ENCODE measurements at places on chromosomes 3 and 15. TPM values are rescaled to one million over a fixed set of nuclear protein-coding genes. Genes with fewer than 3 reads are reported as not detected.
A peak's percentile ranks its signal among the peaks of the same experiment; 100 is the strongest.

- DNase-seq, result no peak
Observed at GRCh38 chr15:58588096-58588495, 156.3 kb downstream of the LIPC start.

DNA sequence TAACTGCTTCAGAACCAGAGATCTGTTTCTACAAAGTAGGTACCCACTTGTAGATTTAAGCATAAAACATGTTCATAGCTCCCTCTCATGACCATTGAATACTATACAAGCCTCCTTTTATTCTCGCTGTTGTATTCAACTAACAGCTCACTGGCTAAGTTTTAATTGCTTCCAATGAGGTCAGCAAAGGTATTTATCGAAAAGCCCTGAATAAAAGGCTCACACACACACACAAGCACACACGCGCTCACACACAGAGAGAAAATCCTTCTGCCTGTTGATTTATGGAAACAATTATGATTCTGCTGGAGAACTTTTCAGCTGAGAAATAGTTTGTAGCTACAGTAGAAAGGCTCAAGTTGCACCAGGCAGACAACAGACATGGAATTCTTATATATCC, at the start of gene FGF7:
TSS of gene FGF7 (plus strand) at position 222 of the 400 bp plus-strand sequence. CDS start 1,056 bp downstream, outside the sequence.
- no peak for DNase-seq

CDCP1 gene
- 2.6 TPM for total RNA-seq

- DNase-seq, result no peak
Observed at GRCh38 chr3:148070041-148070440, 627.7 kb upstream of the AGTR1 start.

GRCh38 chr15:101410612-101411011, 78.9 kb downstream of the PCSK6 start:
- no peak for DNase-seq

SIDT1 gene
- 2.3 TPM for total RNA-seq

CKMT1A gene
- 1.7 TPM for total RNA-seq

LTF gene
- 2.7 TPM for total RNA-seq

C3orf85 gene
- not detected for total RNA-seq

GRCh38 chr3:37739579-37740290, 121.9 kb upstream of the CTDSPL start:
- DNase-seq, result peak; percentile 50

DNA sequence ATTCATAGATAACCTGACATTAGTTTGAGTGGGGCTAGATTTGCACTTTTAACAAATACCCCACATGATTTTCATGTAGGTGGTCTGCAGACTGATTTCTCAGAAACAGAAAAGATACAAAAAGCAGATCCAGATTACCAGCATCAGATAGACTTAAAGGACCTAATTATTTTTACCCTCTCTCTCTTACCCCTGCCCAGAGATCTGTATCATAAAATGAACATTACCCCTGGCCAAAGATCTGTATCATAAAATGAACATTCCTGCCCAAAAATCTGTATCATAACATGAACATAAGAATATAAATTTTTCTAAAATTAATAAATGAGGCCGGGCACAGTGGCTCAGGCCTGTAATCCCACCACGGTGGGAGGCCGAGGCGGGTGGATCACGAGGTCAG, 14.6 kb upstream of the TRPC1 start:
- DNase-seq, result no peak

- no peak for DNase-seq
Observed at GRCh38 chr3:169781209-169781855, 8.1 kb downstream of the MYNN start.

BCHE gene
- 9.2 TPM for total RNA-seq

GRCh38 chr3:138348754-138349739, 668 bp downstream of the MRAS start:
- peak; percentile 72 for DNase-seq

GRCh38 chr3:134378384-134378783, 4.1 kb upstream of the AMOTL2 start:
- peak; percentile 67 for DNase-seq

- no peak for DNase-seq
Observed at GRCh38 chr15:70503798-70504298, 259.5 kb downstream of the UACA start.

GRCh38 chr3:148500881-148501280, 196.8 kb upstream of the AGTR1 start:
- no peak for DNase-seq

- no peak for DNase-seq
Observed at GRCh38 chr3:101940521-101941317, 91.4 kb downstream of the NFKBIZ start.

GRCh38 chr15:96457841-96458240, 127.3 kb downstream of the NR2F2 start:
- no peak for DNase-seq

- no peak for DNase-seq
Observed at GRCh38 chr3:123289391-123290106, 87.8 kb downstream of the SEC22A start.

DNA sequence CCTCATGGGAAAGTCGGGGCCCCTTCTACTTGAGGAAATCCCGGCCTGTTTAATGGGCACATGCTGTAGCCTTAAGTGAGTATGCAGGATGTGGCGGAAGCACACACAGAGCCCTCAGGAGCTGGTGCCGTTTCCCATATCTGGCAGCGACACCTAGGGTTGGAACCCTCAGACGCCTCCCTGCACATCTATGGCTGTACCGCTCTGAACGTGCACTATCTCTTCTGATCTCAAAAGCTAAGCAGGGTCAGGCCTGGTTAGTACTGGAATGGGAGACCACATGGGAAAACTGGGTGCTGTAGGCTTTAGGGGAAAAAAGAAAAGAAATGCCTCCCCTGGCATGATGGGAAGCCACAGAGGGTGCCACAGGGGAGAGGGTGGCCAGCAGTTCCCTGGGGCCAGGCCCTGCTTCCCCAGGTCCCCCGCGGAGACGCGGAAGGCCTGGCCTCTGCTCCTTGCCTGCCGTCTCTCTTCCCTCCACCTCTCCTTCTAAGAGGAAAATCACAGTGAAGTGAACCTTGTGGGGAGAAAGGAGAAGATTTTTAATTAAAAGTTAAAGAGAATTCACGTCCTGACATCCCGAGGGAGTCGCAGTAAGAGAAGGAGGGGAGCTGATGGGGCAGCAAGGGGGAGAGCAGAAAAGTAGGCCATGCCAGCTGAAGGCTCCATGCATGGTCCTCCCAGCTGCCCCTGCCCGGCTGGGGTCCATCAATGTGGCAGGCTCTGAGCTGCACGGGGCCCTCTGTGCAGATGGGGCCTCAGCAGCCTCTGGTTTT, 60.5 kb upstream of the TMEM115 start:
- DNase-seq, result no peak

- no peak for DNase-seq
Observed at GRCh38 chr3:126852511-126852910, 130.4 kb upstream of the PLXNA1 start.

- no peak for DNase-seq
Observed at GRCh38 chr15:91429973-91430372, 329.9 kb downstream of the SV2B start.

IMPG2 gene
- 1.3 TPM for total RNA-seq

- DNase-seq, result no peak
Observed at GRCh38 chr15:31004220-31004733, 12.8 kb upstream of the MTMR10 start.

- DNase-seq, result peak; percentile 68
Observed at GRCh38 chr3:120449701-120450599, 842 bp downstream of the FSTL1 start.

DNA sequence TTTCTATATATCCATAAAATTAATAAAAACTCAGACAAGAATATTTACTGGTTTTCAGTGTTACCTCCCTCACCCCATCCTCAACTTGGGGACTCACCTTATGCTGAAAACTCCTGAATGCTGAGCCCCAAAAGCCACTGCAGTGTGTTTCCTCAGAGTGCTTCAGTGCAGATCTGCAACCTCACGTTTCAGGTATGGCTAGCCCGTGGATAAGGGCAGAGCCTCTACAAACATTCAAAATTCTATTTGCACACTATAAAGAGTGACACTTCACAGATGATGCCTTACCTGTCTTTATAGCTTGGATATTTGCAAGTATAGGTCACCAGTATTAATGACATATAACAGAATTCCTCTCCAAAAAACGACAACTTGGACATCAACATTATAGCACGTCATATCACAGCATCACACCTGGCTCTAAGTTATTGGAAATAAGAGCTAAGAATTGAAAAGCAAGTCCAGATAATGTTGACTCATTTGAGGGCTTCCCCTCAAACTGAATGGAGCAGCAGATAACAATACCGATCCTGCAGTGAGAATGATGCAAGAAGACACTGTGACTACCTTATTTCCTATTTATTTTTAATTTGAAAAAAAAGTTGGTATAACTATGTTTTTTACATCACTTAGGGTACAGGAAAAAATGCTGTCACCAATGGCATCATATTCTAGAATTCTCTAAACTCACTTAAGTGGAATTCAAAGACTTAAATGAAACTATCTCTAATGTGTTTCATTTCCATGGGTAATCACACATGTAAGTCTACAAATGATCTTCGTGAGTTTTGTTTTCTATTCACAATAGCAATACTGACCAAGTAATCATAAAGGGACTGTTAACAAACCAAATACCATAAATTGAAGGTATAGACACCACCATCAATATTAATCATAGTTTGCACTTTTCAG, 40.7 kb upstream of the RSL24D1 start:
- no peak for DNase-seq

DNA sequence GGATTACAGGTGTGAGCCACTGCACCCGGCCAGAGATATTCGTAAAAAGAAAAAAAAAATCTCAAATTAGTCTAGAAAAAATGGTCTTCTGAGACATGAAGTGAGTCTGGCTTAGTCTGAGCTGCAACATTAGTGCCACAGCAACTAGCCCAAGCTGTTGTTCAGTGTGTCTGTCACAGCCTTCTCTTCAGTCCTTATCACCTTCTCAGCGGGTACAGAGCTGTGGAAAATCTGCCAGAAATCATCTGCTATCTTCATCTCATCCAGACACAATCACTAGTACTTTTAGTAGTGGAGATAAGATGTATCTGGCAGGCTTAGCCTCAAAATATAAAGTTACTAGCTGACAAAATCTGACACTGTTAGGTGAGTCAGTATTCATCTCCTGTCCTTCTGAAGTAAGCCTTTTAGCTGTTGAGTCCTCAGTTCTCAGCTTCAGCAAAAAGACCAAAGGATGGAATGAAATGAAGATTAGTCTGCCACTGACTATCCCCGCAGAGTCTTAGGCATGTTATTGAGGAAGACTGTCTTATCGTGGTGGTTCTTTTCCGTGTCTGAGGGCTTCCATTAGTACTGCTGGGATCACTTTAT, 120.5 kb upstream of the CGNL1 start:
- DNase-seq, result no peak

GRCh38 chr3:178748874-178749273, 212.6 kb downstream of the KCNMB2 start:
- DNase-seq, result no peak

- DNase-seq, result no peak
Observed at GRCh38 chr15:75849167-75849566, 5.9 kb downstream of the UBE2Q2 start.

SLC2A2 gene
- total RNA-seq, result not detected

GRCh38 chr15:52101542-52102323, 10.8 kb downstream of the BCL2L10 start:
- DNase-seq, result no peak

DNA sequence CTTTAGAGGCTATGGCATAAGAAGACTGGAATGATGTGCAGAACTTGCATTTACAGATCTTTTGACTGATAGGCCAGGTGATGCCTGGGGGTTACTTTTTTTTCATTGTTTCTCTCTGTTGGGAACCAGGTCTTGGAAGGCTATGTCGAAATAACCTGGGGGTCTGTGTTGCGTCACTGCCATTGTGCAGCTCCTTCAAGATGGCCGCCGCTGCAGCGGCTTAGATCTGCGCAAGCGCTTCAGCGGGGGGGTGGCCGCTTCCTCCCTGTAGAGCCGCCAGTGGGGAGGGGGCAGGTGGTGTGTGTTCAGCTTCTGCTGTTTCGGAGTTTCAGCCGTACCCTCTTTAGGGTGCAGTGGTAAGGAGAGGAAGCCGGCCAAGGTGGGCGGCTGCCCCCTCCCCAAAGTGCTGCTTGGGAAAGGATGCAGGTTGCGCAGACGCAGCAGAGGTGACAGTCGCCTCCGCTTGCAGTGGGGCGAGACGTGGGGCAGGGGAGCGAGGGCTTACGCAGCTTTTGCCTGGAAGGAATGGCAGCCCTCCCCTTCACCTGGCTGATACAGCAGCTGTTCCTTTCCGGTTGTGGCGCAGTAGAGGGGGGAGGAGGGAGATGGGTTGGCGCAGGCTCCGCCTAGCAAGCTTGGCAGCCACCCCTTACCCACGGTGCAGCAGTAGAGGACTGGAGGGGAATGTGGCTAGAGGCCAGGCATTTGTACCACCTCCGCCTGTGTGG, 1.5 kb downstream of the SNRPN start:
- peak; percentile 88 for DNase-seq

UROC1 gene
- total RNA-seq, result not detected

GRCh38 chr3:37712421-37712820, 149.3 kb upstream of the CTDSPL start:
- peak; percentile 25 for DNase-seq

FRMD5 gene
- total RNA-seq, result 7.5 TPM

DNA sequence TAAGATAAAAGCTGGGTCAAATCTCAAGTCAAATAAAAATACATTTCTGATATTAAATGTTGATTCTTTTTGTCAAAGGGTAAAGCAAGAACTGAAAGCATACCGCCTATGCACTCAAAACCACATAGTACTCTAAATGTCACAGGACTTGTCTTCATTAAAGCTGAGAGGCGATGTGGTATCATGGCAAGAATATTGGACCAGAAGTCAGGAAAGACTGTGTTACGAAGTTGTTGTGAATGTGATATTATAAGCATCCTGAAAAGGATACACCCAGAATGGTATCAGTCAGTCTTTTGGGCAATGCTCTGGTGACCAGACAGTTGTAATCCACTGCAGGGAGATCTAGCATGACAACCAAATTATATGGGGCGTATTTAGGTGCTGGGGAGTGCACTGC, 33.8 kb downstream of the TIGIT start:
- DNase-seq, result no peak

DNA sequence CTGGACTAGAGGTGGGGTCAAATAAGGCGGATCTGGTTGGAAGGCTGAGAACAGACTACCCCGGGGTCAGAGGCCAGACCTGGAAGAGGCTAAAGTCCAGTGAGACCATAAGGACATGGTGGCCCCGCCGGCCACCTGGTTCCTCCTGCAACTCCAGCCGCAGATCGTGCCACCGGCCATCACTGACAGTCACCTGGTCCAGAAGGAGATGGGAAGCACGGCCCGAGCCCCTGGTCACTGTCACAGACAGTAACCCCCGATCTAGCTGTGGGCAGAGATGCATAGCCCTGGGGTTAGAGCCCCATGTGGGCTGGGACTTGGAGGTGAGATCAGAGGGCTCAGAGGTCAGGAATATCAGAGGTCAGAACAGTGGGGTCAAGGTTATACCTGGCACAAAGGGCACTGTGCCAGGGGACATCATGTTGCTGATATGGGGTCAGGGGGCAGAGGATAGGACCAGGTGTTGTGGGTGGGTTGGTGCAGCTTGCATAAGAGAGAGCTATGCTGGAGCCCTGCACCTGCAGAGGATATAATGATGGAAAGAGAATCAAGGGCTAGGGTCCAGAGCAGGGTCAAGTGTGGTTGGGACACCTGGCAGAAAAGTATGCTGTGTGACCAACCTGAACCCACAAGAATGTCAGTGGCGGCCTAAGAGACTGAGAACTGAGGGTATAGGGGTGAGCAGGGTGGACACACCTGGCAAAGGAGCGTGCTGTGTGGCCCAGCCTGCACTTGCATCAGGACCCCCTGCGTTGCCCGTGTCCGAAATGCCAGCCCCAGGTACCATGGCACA, 9.6 kb downstream of the CELSR3 start:
- DNase-seq, result no peak

All from adrenal gland (tissue), 19 donors.